ENCODE measurements at places on chromosomes 12 and 14. TPM values are rescaled to one million over a fixed set of nuclear protein-coding genes. Genes with fewer than 3 reads are reported as not detected.
A peak's percentile ranks its signal among the peaks of the same experiment; 100 is the strongest.

DNA sequence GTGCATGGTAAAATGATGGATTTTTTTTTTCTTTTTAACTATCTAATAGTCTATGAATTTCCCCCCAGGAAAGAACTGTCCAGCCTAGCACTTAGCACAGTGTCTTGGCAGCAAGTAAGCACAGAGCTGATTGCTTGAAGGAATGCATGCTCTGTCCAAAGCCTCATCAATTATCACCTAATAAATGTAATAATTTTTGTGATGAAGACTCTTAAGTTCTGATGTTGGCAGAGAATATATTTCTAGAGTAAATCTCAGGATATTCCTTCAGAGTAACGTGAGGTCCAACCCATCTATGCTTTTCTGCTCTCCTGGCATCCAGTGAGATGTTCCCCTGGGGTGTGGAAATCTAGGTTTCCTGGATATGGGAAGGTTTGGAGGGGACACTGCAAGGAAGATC lies 152.4 kb downstream of the TMX1 start:
- no peak for DNase-seq

DNA sequence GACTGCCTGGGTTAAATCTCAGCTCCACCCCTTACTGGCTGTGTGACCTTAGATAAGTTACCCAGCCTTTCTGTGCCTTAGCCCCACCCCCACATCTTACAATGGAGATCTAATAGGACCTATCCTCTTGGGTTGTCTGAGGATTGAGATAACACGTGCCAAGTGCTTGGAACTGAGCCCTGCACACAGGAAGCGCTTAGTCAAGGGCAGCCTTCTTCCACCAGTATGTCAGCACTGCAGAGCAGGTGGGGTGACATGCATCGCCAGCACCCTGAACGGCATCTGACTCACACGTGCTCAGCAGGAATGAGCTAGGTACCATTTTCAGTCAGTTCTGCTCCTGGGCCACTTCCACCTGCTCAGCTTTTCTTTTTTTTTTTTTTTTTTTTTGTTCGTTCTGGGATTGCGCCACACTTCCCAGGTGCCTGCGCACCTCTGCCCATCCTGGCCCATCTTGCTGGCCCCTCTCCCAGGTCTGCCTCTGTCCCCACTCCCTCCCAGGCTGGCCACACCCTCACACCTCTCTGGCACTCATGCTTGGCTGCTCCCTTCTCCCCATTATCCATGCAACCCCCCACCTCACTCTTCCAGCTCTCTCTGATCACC lies 19.6 kb downstream of the LGMN start:
- peak; percentile 64 for DNase-seq

DNA sequence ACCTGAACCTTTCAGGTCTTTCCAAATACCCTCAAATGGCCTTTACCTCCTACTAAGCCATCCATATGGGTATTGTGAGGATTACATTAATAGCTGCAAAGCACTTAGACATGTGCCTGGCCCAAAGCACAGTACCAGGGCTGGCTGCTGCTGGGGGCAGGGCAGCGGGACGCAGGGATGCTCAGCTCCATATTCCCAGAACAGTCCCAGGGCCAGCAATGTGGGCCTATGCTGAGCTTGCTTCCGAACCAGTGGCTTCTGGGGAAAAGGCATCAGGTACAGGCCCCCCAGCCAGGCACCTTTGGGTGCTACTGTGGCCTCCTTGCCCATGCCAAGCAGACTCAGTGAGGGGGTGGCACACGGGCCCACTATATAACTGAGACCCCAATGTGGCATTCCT lies 10.4 kb downstream of the ACTN1 start:
- no peak for DNase-seq

GRCh38 chr14:87141801-87142200 lies 851.2 kb downstream of the GALC start:
- no peak for DNase-seq

DNA sequence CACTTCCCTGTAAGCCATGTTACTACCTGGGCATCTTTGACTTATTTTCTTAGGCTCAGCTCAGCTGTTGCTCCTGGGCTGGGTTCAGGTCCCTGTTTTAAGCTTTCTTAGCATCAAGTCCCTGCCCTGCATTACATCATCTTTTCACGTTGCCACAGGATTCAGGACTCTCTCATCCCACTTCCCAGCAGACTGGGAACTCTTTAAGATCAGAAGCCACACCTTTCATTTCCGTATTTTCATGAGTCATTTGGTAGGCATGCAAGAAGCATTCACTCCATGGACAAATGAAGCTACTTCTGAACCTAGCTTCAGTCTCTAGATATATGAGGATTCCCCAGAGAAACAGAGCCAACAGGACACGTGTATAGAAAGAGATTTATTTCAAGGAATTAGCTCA lies 726.8 kb downstream of the VRK1 start:
- no peak for DNase-seq

GRCh38 chr12:129607756-129608155 lies 296.1 kb downstream of the TMEM132D start:
- no peak for DNase-seq

DNA sequence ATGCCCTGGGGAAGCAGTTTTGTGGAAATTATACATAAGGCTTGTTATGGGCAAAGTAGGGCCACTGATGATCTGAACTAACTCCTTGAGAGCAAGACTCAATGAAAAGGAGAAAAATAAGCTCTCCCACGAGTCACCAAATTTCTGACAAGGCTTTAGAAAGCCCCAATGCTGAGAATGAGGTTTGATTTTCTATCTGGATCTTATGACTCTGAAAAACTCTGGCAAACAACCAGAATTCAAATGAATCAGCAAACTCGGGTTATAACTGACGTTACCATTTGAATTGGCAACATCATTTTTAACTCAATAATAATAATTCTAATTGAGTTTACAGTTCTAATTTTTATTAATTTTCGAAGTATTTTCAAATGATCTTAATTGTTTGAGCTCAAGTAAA lies 79.1 kb downstream of the KCNK10 start:
- DNase-seq = no peak

- DNase-seq = no peak
These were observed 708.6 kb downstream of the DIO2 start for GRCh38 chr14:79502751-79503148.

GRCh38 chr14:77598366-77599070 lies 17.9 kb downstream of the SPTLC2 start:
- DNase-seq = no peak

DNA sequence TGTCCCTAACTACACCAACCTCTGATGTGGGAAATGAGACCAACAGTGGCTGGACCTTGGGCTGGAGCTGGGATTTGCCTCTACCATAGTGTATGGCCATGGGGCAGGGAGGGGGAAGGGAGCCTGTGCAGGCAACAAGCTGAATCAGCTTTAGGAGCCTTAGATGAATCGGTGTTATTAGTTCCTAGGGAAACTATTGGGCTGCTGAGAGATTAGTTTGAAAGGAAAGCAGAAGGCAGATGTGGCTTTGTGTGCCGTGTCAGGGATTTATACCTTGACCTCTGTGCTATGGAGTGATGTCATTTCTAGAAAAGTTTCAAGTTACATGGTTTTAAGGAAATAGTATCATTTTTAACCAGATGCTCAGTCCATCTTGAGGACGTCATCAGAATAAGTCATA lies 19.5 kb upstream of the GAS2L3 start:
- no peak for DNase-seq

- DNase-seq = no peak
These were observed 72.8 kb upstream of the SAV1 start for GRCh38 chr14:50740856-50741255.

GRCh38 chr12:11756022-11756421 lies 106.5 kb downstream of the ETV6 start:
- DNase-seq = no peak

DNA sequence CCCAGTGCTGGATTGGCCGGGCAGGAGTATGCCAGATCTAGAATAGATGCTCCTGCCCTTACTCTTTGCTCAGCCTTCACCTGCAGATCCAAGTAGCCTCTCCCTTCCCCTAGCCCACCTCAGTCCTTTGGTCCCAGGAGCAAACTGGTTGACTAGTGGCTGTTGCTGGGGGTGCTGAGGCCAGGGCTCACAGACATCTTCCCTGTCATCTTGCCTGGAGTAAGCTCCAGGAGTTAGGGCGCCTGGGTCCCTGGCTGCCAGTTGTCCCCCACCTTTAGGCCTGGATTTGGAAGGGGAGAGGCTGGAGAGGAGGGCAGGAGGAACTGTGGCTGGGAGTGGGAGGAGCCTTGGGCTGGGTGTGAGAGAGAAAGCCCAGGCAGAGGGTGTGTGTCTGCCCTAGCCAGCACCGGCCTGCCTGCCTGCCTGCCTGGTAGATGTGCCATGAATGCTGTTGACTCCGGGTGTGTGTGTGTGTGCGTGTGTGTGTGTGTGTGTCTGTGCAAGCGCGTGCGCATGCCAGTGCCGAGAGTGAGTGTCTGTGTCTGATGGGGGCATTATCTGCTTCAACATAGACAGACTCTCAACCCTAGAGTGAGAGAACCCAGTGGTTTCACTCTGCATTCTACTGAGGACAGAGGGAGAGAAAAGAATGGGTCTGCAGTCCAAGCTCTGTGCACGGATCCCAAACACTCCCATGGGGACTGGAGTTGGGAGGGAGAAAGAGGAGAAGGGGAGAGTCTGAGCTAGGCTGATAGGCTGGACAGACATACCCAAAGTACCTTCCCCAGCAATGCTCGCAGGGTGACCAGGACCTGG lies 845 bp upstream of the RARG start:
- no peak for DNase-seq

DNA sequence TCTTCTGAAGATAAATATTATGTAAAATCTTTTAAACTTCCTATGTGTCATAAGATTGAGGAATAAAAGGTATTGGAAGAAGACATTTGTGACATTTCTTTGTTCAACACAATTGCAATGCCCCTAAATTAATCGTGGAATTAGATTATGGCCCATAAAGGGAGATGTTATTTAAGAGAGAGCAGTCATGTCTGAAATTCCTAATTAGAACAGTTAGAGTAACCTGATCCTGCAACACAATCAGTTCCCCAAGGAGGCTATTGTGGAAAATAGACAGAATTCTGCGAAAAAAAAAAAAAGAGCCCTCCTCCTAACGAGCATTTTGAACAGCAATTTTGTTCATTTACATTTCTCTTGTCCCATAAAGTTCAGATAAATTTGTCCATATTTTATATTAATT lies 339.5 kb downstream of the PAWR start:
- no peak for DNase-seq

GRCh38 chr12:2826721-2827515 lies 7.9 kb downstream of the NRIP2 start:
- no peak for DNase-seq

- DNase-seq = no peak
These were observed 248.6 kb upstream of the NOVA1 start for GRCh38 chr14:26846388-26846787.

DNA sequence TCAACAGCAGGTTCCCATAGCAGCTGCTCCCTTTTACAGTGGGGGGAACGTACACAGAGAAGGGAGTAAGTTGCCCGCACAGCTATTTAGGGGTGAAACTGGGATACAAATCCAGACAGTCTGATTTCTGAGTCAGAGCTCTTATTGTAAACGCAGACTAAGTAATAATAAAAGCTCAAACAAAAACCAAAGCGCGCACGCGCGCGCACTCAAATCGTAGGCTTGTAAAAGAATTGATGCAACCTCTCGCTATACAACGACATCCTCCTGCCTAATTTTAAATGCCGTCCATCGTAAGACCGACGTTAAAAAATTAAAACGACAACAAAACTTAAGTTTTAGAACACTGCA lies 747 bp upstream of the DACT1 start:
- no peak for DNase-seq

DNA sequence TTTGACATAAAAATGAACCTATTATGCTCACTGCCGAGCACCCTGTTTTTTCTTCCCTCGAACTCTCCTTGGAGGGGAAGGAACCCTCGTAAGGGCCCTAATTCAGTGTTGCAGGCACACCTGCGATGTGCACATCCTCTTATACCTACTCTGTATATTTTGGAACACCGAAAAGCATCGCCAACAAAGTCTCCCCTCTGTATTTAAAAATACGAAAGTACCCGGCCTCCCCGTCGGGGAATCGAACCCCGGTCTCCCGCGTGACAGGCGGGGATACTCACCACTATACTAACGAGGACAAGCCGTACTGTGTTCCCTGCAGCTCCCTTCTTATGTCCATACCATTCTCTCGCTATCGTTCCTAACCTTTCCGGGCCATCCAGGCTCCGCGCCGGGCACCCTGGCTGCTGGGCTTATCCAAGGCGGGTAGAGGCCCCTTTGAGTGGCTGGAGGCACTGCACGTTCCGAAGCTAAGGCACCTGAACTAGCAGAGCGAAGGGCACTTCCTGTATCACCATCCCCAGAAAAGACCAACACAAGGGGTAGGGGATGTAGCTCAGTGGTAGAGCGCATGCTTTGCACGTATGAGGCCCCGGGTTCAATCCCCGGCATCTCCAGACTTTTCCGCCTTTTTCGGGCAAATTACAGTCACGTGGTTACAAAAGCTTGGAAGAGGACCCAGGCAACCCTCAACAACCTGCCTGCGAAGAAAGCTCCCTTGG lies 25.1 kb upstream of the UBC start:
- DNase-seq = peak; percentile 94

Gene TAS2R9
- not detected for total RNA-seq

Gene GOLGA5
- 19.7 TPM for total RNA-seq

Gene IL26
- 0.35 TPM for total RNA-seq

Gene GPR68
- total RNA-seq = 48.0 TPM

Gene SERPINA12
- not detected for total RNA-seq
